ENCODE measurements at places on chromosomes 4 and X.

GRCh38 chr4:24550441-24551175 lies 33.7 kb downstream of the DHX15 start:
- no peak overlapping the region for H3K4me3 ChIP-seq
- H3K36me3 ChIP-seq = peaks cover 63% of the 10 kb centered on the region

DNA sequence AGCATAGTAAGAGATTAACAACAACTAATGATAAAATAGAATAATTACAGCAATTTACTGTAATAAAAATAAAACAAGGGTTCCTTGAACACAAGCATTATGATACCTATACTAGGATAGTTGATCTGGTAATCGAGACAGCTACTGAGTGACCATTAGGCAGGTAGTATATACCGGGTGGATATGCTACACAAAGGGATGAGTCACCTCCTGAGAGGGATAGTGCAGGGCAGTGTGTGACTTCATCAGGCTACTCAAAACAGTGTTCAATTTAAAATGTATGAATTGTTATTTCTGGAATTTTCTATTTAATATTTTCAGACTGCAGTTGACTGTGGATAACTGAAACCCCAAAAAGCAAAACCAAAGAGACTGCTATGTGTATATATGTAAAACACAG lies 9.7 kb upstream of the ANTXR2 start:
- no peaks in the 10 kb centered on the region for H3K4me1 ChIP-seq
- no peak overlapping the region for H3K27ac ChIP-seq
- H3K4me3 ChIP-seq = no peak overlapping the region
- no peaks in the 10 kb centered on the region for H3K36me3 ChIP-seq

DNA sequence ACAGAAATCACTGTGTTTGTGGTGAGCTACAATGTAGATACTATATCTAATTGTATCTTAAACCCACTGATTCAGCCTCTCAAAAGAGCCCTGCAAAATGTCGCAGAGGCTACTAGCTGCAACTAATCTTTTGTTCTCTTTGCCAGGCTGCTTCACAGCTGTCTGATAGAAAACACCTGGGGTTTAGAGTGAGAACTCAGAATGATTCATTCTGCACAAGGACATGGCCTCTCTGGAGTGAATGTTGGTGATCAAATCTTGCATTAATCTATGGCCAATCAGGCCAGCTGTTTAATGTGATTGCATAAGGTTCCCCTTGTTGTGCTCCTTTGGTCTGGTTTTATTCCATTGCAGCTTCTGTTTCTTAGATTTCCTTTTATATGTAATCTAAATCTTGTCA lies 100.3 kb downstream of the EMCN start:
- no peaks in the 10 kb centered on the region for H3K36me3 ChIP-seq
- no peak overlapping the region for H3K4me3 ChIP-seq
- peak; percentile 3 for DNase-seq
- no peaks in the 10 kb centered on the region for H3K27me3 ChIP-seq
- peak overlapping the region; percentile 69 for H3K27ac ChIP-seq
- peaks cover 16% of the 10 kb centered on the region for H3K4me1 ChIP-seq

DNA sequence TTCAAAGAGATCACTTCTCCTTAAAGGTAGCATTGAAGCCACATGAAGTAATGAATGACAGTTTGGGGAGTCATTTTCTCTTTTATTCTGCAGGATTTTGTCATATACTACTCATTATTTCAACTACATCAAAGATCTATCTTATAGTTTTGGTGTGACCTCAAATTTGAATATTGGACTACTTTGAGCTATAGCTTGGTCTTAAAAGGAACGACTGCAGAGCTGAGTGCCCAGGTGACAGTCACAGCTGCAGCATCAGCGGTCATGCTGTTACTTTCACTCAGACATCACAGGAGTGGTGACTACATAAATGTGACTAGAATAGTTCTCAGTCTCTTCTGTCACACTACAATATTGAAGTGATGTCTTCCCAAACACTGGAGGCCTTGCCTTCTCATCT lies 10.7 kb upstream of the SPCS3 start:
- H3K27me3 ChIP-seq = no peaks in the 10 kb centered on the region
- H3K4me3 ChIP-seq = no peak overlapping the region
- no peak for DNase-seq
- H3K27ac ChIP-seq = no peak overlapping the region
- no peaks in the 10 kb centered on the region for H3K4me1 ChIP-seq

- peak overlapping the region; percentile 88 for H3K27ac ChIP-seq
- DNase-seq = peak; percentile 70
- no peak overlapping the region for H3K4me3 ChIP-seq
- H3K4me1 ChIP-seq = peaks cover 33% of the 10 kb centered on the region
- H3K27me3 ChIP-seq = no peaks in the 10 kb centered on the region
- no peaks in the 10 kb centered on the region for H3K36me3 ChIP-seq
These were observed 358.9 kb downstream of the FBXO8 start for GRCh38 chr4:173924561-173924960.

DNA sequence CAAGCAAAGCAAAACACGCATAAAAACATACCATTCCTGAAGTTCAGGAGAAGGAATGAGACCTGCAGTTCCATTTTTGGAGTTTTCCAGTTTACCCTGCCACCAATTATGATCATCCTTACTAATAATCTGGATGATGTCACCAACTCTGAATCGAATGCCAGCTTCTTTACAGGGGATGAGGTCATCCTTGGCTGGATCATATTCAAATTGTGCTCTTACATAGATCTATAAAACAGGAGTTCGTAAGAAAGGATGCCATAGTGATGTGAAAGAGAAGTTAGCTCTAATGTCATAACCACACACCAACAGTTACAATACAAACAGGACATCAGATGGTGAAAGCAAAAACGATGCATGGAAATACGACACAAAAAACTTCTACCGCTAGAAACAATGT lies 106.5 kb downstream of the NYX start:
- H3K4me3 ChIP-seq = no peak overlapping the region
- no peaks in the 10 kb centered on the region for H3K36me3 ChIP-seq
- DNase-seq = no peak
- no peak overlapping the region for H3K27ac ChIP-seq
- no peaks in the 10 kb centered on the region for H3K4me1 ChIP-seq

- H3K27ac ChIP-seq = no peak overlapping the region
- DNase-seq = no peak
- no peaks in the 10 kb centered on the region for H3K36me3 ChIP-seq
- no peaks in the 10 kb centered on the region for H3K27me3 ChIP-seq
- H3K4me3 ChIP-seq = no peak overlapping the region
These were observed 708.4 kb upstream of the FRG1 start for GRCh38 chr4:189232274-189232673.

DNA sequence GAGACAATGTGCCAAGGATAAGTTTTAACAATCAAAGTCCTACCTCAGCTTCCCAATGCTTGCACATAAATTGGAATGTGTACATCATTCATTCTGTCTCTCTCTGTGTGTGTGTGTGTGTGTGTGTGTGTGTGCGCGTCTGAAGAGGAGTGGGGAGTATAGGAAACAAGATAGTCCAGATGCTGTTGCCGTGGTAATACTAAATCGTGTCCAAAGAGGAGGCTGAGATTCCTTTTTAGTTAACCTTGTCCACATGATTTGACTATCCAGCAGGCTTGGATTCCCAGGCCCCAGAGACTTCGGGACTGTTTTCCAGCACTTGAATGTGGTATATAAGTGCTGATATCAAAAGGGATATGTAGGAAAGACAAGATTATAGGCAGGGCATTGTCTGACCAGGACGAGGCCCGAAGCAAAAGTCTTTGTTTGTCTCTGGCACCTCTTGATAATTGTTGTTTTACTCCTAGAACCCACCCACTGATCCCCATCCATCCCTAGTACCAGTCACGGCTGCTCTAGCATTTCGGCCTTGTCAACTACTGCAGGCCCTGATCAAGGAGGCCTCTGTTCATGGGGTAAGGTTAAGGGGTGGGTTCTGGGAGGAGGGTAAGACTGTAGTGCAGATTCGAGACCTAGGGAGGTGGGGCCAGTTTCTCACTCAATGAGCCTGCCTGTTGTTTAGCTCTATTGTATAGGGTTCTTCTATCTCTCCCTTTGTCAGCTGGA lies 3.9 kb downstream of the PLP1 start:
- H3K4me3 ChIP-seq = no peak overlapping the region
- DNase-seq = no peak
- peaks cover 3% of the 10 kb centered on the region for H3K27me3 ChIP-seq
- no peaks in the 10 kb centered on the region for H3K4me1 ChIP-seq

DNA sequence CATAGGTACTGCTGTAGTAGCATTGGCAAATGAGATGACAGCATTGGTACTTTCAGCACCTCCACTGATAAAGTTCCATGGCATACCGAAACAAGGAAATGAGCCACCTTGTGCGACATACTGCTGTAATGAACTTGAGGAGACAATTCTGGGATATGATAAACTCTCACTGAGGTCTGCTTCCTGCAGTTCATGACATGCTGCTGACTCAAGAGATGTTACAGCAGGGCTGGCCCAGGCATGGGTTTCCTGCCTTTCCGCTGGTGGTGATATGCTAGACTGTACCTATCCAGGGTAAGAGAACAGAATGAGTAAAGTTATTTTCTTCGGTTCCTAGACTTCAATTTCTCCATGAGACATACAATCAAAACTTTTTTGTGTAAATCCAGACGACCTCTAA lies 17.1 kb downstream of the BEND2 start:
- no peaks in the 10 kb centered on the region for H3K27me3 ChIP-seq
- no peaks in the 10 kb centered on the region for H3K36me3 ChIP-seq
- H3K4me1 ChIP-seq = no peaks in the 10 kb centered on the region
- H3K27ac ChIP-seq = no peak overlapping the region

GRCh38 chrX:132226169-132226568 lies 6.9 kb upstream of the RAP2C start:
- no peaks in the 10 kb centered on the region for H3K36me3 ChIP-seq
- H3K27ac ChIP-seq = no peak overlapping the region
- H3K27me3 ChIP-seq = no peaks in the 10 kb centered on the region
- no peak overlapping the region for H3K4me3 ChIP-seq
- peak; percentile 7 for DNase-seq

GRCh38 chr4:86960557-86960961 lies 25.7 kb downstream of the AFF1 start:
- no peak overlapping the region for H3K4me3 ChIP-seq
- no peaks in the 10 kb centered on the region for H3K36me3 ChIP-seq
- H3K27ac ChIP-seq = no peak overlapping the region
- H3K4me1 ChIP-seq = no peaks in the 10 kb centered on the region
- no peak for DNase-seq

GRCh38 chr4:145988628-145989027 lies 50.0 kb upstream of the ZNF827 start:
- H3K36me3 ChIP-seq = no peaks in the 10 kb centered on the region
- H3K27me3 ChIP-seq = no peaks in the 10 kb centered on the region
- no peaks in the 10 kb centered on the region for H3K4me1 ChIP-seq
- H3K27ac ChIP-seq = no peak overlapping the region

DNA sequence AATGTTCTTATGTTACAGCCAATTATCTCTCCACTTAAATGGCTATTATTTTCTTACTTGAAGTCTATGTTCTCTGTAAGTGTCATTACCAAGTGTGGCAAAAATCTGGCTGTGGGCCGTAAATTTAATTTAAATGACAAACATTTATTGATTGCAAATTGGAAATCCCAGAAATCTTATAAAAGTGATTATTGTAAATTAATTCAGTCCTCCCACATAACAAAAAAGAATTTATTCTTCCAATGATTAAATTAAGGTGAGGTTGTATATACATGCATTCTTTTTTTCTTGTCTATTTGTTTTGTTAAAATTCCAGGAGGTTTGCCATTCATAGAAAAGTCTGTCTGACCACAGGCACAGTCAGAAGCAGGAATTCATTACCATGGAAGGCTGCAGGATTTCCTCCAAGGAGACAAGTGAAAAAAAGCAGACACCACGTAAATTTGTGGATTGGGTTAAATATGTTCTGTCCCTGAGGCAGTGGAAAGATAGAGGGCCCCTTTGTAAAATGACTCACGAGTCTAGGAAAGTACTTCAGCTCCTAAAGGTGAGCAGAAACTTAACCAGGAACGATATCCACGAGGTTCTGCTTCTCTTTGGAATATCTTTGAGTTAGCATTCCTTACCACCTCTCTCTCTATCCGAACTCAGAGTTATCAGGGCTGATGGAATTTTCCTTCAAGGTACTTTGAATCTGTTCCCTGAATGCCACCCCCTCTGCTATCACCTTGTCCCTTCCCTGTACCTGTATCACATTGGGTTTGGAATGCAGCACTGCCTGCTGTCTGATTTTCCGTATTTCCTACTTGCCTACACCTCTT lies 10.7 kb downstream of the PPARGC1A start:
- H3K36me3 ChIP-seq = no peaks in the 10 kb centered on the region
- no peaks in the 10 kb centered on the region for H3K27me3 ChIP-seq
- DNase-seq = no peak

- H3K27me3 ChIP-seq = no peaks in the 10 kb centered on the region
- H3K4me1 ChIP-seq = no peaks in the 10 kb centered on the region
- H3K27ac ChIP-seq = no peak overlapping the region
These were observed 1051.7 kb downstream of the C4orf33 start for GRCh38 chr4:130147641-130148040.

- H3K4me1 ChIP-seq = peaks cover under 1% of the 10 kb centered on the region
- H3K36me3 ChIP-seq = peaks cover 76% of the 10 kb centered on the region
- no peaks in the 10 kb centered on the region for H3K27me3 ChIP-seq
- no peak overlapping the region for H3K4me3 ChIP-seq
- no peak overlapping the region for H3K27ac ChIP-seq
These were observed 22.4 kb downstream of the DCTD start for GRCh38 chr4:182894681-182895275.

DNA sequence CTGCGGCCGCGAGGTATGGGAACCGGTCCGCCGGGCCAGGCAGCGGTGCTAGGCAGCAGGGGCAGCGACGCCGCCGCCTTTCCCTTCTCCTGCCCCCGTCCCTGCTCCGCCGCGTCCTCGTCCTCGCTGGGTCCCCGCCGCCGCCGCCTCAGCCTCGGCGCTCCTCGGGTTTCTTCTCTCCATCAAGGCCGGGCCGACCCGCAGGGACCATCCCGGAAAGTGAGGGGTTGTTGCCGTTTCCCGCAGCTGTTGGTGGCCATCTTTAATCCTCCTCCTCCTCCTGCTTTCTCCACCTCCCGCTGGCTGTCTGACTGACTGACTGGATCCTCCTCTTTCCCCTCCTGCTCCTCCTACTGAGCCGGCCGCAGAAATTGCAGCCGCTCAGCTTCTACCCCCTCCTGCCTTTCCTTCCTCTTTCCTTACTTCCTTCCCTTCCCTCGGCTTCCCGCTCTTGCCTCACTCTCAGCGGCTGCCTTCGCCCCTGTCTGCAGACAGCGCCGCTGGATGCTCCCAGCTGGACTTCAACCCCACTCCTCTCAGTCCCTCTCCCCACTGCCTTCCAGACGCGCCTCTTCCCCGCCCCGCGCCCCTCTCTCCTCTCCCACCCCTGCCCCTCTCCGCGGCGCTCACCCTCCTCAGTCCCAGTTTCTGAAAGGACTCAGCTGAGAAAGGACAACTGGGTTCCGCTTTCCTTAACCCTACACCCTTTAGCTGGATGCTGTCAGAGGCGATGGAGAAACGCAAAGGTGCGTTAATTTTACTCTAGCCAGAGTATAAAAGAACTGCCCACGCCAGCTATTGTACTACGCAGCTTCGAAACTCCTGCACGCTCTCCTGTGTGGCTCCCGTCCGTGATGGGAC lies at the start of gene WDFY3:
TSS of gene WDFY3 (minus strand) at position 309 of the 861 bp plus-strand sequence. CDS start 106,099 bp downstream, outside the sequence.
- H3K4me3 ChIP-seq = peak within 1 kb of the TSS; percentile 78
- H3K4me1 ChIP-seq = peaks cover 8% of the 10 kb centered on the region
- DNase-seq = peak; percentile 88
- peak within 1 kb of the TSS; percentile 95 for H3K27ac ChIP-seq
- H3K36me3 ChIP-seq = no peaks in the 10 kb centered on the region

GRCh38 chr4:107252571-107252970 lies 216.5 kb upstream of the DKK2 start:
- H3K27ac ChIP-seq = peak overlapping the region; percentile 92
- H3K4me1 ChIP-seq = peaks cover 51% of the 10 kb centered on the region
- H3K36me3 ChIP-seq = no peaks in the 10 kb centered on the region
- H3K27me3 ChIP-seq = no peaks in the 10 kb centered on the region
- H3K4me3 ChIP-seq = no peak overlapping the region
